CD4-positive, alpha-beta T cell treated with Interleukin-6 for 4 hours (primary cell): ENCODE measurements at places on chromosomes 3 and 15.

DNA sequence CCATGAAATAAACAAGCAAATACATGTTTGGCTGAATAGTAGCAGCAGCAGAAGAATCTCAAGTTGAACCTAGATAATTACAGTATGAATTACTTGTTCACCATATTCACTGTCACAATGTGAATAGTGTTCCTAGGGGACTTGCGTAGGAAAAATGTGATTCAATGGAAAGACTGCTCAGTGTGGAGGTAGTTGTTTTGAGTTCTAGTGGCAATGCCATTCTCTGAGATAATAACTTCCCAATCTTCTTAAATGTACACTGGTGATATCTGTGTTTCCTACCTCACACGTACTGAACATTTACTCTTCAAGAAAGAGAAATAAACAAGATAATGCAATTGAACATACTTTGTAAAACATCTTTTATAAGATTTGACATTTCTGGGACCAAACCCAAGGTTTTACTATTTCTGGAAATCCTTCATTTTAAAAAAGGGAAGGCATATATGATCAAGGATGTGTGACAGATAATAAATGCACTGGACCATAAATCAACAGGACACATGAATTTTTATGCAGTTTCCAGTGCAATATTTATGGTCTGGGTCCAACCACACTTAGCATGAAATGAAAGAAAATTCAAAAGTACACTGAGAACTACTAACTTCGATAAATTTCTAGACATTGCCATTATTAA lies 598.3 kb upstream of the ZNF385D start:
- DNase-seq: no peak

DNA sequence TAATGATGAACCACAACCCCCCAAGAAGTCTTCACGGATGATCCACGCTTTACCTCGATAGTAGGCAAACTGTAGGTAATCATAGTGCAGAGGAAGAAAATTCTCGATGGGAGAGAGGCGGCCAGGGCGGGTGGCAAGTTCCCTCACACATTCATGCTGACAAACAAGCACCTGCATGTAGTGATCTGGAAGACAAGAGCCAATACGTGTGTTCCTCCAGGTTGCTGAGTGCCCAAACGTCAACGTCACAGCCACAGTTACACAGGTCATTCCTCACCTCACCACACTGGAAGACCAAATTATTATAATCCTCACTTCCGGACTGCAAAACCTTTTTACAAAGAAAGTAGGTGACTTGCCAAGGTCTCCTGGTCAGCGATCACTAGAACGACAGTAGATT lies 131.8 kb downstream of the P3H2 start:
- DNase-seq: no peak

- DNase-seq: no peak
These were observed 24.8 kb downstream of the SPCS1 start for GRCh38 chr3:52730681-52731080.

DNA sequence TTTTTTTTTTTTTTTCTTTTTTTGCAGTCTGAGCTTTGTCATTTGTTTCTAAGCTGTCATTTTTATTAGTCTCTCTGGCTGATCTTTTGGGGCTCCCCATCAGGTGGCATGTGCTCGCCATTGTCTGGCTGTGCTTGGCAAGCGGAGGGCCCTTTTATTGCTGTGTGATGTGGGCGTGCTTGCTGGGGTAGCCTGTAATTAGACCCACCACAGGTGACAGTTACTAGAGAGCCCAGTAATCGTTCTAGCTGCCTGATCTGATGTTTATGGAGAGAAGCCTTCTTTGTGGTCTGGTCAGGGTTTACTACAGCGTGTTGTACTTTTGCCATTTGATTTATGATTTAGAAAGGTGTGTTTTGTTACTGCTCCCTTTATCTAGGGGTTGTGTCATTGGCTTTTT lies 179.9 kb downstream of the MCTP2 start:
- DNase-seq: no peak

DNA sequence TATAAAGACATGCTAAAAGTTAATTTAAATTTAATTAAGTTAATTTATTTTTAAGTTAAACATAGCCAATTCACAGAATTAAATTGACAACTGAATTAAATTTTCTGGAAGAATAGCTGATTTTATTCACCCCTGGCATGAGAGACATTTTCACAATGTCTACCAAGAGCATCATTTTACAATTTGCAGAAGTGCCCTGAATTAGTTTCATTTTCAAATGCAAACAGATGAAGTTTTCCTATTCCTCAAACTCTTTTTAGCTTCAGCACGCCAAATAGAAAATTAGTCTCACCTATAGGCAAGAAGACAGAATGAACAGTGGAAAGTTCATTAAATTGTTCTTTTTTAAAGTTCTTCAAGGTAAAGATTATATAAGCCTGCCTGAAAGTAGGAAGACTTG lies 259.3 kb downstream of the ZBBX start:
- DNase-seq: no peak

DNA sequence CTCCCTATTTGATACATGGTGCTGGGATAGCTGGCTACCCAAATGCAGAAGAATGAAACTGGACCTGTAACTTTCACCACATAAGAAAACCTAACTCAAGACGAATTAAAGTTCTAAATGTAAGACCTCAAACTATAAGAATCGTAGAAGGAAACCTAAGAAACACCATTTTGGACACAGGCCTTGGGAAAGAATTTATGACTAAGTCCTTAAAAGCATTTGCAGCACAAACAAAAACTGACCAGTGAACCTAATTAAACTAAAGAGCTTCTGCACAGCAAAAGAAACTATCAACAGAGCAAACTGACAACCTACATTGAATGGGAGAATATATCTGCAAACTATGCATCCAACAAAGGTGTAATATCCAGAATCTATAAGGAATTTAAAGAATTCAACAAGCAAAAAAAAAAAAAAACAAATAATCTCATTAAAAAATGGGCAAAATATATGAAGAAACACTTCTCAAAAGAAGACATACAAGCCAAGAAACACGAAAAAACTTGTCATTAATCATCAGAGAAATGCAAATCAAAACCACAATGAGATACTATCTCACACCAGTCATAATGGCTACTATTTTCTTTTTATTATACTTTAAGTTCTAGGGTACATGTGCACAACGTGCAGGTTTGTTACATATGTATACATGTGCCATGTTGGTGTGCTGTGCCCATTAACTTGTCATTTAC lies 37.0 kb downstream of the HDGFL3 start:
- no peak for DNase-seq

- no peak for DNase-seq
These were observed 165.1 kb downstream of the APBA2 start for GRCh38 chr15:29050870-29051269.

GRCh38 chr15:44385344-44385942 lies 42.0 kb upstream of the CTDSPL2 start:
- no peak for DNase-seq

DNA sequence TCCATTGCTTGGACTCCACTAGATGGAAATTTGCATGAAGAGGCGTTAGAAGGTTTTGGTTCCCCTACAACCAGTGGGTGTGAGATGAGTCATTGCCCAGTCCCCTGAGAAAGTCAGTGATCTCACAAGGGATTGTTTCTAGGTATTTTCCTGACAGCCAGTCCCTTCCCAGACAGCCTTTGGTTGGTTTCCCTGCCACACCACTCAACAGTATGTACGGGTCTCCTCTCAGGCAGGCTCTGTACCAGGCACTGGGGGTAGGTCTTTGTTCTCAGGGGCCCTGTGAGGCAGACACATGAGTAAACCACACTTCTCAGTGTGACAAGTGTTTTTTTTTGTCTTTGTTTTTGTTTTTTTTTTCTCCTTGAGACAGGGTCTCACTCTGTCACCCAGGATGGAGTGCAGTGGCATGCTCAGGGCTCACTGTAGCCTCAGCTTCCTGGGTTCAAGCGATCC lies 4.0 kb downstream of the LAMP3 start:
- DNase-seq: no peak

DNA sequence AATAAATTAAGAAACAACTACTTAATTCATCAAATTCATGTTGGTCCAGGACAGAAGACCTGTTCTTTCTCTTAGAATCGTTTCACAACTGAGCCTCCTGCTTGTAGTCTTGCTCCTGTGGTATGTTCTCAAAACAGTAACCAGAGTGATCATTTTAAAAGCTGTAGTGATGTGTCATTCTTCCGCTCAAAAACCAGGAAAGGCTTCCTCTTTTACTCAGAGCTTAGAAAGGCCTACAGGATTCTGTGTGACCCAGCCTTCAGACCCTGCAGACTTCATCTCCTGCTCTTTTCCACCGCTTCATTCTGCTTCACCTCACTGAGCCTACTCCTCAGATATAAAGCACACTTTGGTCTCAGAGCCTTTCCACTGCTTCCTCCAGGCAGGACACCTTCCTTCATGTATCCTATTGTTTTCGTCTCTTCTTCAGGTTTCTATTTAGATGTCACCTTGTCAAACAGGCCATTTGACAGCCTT lies 22.7 kb downstream of the ST6GAL1 start:
- DNase-seq: peak; percentile 14

GRCh38 chr15:87743562-87743961 lies 513.0 kb downstream of the NTRK3 start:
- no peak for DNase-seq

DNA sequence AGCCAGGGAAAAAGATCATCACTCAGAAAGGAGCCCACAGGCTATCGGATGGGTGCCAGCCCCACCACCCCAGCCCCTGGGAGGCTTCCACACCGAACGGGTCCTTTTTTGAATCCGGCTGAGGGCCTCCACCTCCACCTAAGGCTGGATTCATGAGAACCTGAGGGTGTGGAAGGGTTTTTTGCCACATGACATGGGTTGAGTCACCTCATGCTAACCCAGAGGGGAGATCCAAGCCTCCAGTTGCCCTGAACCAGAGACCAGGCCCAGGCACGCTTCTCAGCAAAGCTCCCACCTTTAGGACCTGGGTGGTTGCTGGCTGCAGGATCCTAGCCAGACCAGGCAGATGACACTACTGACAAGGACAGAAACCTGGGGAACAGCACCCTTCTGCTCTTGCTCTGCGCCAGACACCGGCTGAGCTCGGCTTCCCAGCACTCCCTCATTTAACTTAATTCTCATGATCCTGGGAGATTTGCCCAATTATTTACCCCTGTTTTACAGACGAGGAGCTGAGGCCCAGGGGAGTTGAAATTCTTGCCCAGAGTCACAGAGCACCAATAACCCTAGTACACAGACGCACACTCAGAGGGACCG lies 25.6 kb downstream of the DUSP7 start:
- no peak for DNase-seq

- no peak for DNase-seq
These were observed 428.9 kb downstream of the NLGN1 start for GRCh38 chr3:173826416-173826815.

DNA sequence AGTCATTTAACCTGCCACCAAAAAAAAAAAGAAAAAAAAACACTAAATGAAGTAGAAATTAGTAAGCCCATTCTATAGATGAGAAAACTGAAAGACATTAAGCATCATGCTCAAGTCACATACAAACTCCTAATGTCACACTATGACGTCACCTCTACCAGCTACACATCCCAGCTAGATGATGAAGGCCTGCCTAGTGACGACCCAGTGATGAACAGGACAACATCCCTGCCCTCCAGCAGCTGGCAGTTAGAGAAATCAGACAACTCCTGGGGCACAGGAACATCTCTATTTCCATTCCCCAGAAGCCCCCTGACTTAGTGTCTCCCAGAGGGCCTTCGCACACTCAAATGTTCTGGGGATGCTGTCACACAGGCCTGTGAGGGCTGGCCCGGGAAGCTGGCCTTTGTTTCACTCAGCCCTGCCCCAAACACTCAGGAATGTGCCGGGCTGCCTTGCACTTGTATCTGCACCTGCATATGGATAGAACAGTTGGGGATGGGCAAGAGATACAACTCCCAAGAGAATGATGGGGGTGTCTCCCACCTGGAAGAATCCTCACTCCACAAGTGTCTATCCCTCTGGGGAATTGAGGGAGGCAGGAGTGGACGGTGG lies 7.0 kb upstream of the HAPLN3 start:
- DNase-seq: no peak

DNA sequence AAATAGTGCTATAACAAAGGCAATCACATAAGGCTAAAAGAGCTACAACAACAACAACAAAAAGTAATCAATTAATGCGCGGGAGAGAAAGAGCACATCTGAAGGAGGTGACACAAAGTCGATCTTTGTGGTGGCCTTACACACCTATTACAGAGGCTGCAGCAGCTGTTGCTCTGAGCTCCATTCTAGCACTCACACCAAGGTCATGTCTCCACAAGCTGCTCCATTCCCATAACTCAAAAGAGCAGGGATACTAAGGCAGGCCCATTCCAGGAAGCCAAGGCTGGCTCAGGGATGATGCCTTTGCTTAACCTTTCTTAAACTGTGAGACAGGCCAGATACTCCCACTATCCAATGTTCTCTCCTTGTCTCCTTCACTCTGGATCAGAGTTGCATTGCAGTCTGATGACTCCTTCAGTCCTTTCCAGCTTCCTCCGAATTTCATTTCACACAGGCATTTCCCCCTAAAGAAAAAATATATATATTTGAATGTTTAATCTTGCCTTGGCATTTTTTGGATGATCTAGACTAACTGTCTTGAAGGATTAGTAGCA lies 52.7 kb downstream of the SNTN start:
- no peak for DNase-seq

- no peak for DNase-seq
These were observed 32.3 kb upstream of the DUSP7 start for GRCh38 chr3:52088445-52089367.

DNA sequence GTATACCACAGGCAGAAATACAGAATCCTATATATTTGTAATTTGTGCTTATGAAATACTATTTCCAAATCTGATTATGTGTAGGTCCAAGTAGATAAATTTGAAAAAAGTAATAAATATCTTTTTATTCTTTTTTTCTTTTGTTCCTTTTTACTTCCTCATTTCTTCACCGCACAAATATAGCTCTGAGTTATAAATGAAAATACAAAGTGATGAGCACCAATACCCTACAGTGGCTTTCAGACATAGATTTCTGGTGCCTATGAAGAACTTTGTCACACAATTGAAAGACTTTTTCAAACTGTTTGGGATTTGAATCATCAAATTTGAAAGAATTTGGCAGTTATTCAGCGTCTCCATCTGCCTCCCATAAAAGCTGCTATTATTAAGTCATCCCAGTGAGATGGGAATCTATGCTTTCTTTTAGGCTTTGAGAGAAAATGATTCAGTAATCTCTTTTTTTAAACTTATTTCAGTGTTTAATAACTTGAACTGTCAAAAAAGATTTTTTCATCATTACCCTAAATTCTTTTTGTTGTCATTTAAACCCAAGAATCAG lies 363.6 kb upstream of the GOLIM4 start:
- no peak for DNase-seq

- DNase-seq: no peak
These were observed 856.8 kb downstream of the OTOL1 start for GRCh38 chr3:162353414-162353813.

GRCh38 chr3:143585720-143586456 lies 262.4 kb downstream of the SLC9A9 start:
- no peak for DNase-seq

GRCh38 chr3:188867691-188868265 lies 304.0 kb upstream of the TPRG1 start:
- no peak for DNase-seq

GRCh38 chr3:174951034-174951433 lies 91.9 kb downstream of the NAALADL2 start:
- no peak for DNase-seq

GRCh38 chr3:177337541-177338331 lies 140.5 kb upstream of the TBL1XR1 start:
- peak; percentile 31 for DNase-seq
